ENCODE measurements at places on chromosomes 4 and X. TPM values are rescaled to one million over a fixed set of nuclear protein-coding genes. Genes with fewer than 3 reads are reported as not detected.

DNA sequence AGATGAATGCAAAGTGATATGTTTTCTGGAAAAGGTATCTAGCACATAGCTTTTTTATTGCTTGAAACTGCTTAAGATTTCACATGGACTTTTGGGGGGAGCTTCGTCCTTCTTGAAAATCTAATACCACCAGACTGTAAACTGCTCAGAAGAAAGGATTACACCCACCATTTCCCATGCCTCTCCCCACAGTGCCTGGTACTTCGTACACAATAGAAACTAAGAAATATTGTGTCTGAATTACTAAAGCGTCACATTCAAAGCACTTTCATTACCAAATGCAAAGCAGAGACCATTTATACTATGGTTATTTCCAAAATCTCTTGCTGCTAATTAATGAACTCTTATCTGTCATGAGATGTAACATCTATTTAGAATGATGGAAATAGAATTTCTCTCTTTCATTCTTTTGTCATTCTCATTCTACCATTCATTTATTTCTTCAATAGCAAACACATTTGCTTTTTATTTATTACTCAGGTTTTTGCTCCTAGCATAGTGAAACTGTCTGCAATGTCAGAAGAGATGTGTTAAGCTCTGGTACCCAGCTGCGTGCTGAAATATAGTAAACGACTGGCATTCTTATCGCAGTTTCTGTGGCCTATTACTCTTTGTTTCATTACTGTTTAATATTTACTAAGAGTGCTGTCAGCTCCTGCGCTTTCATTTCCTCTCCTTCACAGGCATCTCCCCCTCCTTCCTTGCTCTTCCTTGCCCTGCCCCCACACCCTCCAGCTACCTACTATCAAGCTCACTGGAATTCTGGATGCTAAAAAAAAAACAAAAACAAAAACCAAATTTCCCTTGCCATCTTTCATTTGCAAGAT is 51.4 kb upstream of the RAPGEF2 start:
- DNase-seq = no peak

DNA sequence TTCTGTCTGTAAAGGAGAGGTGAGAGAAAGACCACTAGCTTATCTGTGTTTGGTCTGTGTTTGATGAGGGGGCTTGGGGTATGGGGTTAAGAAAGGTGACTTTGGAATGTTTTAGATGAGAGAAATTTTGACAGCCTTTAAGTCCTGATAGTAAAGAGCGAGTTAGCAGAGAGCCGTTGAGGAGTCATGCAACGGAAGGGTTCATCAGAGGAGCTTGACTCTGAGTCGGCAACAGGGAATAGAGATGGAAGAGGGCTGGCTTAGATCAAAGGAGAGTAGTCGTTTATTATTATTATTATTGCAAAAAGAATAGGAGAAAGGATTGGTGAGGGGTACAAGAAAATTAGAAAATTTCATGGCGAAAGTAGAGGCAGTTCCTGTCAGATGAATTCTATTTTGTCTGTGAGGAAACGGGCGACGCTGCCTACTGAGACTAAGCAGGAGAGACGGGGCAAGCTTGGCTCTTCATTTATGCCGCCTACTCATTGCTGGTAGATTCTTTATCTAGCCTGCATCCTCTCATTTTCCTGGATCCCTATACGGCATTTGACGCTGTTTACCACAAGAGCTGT is 473 bp upstream of the VAMP7 start:
- DNase-seq = no peak

PGAM4 gene
- not detected for total RNA-seq

- peak; percentile 15 for DNase-seq
Measured at GRCh38 chr4:123480706-123481418, 84.3 kb downstream of the SPRY1 start.

- DNase-seq = no peak
Measured at GRCh38 chr4:105293360-105293759, 146.7 kb downstream of the TET2 start.

Data from H4 (cell line).